GM23248 (cell line): ENCODE measurements at places on chromosomes 16 and 17.
A peak's percentile ranks its signal among the peaks of the same experiment; 100 is the strongest.

- no peak for DNase-seq
Measured at GRCh38 chr17:68805609-68806008, 149.6 kb downstream of the ABCA8 start.

DNA sequence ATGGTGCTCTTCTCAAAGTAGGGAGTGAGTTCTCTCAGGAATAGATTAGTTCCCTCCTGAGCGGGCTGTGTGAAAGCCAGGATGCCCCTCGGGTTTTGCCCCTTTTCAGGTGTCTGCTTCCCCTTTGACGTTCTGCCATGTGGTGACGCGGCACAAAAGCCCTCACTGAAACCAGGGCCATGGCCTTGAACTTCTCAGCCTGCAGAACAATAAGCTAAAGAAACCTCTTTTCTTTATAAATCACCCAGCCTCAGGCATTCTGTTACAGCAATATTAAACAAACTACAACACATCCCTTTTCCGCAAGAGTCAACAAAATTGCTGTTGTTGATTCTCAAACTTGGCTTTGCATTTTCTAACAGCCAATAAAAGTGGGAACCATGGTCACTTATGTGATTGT lies 15.5 kb upstream of the CACNG5 start:
- DNase-seq = no peak

DNA sequence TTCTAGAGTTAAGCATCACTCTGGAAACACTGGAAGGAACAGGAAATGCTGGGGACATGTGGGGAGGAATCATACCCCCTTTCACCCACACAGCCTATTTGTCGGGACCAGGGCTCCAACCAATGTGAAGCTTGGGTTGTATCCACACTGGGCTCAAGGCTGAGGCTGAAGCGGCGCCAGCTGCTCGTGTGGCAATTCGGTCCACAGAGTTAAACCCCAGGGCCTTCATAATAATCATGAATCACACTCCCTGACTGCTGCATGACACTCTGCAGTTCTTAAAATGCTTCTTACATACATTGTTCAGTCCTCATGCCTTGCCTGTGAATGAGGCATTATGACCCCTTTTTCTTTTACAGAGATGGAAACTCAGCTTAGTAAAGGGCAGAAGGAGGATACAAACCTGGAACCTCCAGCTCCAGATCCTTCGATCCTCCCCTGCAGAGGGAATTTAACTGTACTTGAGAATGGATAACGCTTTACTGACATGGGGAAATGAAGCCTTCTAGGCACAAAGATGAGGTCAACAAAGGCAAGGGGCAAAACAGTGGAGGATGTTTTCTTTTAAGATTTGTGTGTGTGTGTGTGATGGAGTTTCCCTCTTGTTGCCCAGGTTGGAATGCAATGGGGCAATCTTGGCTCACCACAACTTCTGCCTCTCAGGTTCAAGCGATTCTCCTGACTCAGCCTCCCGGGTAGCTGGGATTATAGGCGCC lies 72.7 kb downstream of the SOX9 start:
- peak; percentile 94 for DNase-seq

DNA sequence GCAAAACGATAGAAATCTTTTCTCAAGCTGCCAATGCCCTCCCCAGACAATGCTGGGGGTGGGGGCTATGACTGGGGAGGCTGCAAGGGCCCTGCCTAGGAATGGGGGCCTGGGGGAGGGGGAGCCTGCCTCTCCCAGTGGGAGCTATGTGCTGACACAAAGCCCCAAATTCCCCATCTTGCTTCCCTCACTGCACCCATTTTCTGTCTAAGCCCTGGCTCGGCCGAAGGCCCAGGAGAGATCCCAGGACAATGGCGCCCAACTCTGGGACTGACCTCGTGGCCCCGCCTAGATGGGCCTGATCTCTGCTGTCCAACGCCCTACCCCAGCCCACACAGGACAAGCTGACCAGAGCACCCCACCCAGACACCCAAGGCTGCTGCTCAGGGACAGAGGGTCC lies 11.1 kb upstream of the KCNJ12 start:
- DNase-seq = no peak

GRCh38 chr17:73098919-73099318 lies 6.4 kb upstream of the SLC39A11 start:
- DNase-seq = no peak

GRCh38 chr16:27665881-27666280 lies 115.9 kb downstream of the KATNIP start:
- no peak for DNase-seq

DNA sequence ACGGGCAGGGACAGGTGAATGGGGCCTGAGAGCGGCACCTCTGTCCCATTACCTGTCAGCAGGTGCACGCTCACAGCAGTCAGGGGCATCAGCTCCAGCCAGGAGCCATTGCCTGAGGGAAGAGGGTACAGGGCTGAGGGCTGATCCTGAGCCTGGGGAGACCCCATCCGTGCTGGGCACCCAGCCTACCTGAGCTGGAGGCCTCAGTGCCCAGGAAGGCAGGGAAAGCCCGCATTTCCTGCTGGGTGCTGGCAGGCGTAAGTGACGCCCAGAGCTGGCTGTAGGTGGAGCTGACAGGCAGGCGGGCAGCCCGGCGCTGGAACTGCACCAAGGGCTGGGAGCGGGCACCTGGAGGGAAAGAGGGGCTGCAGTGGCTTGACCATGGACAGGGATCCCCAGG lies 7.4 kb downstream of the FAM171A2 start:
- no peak for DNase-seq

- no peak for DNase-seq
Measured at GRCh38 chr16:87219287-87219909, 97.8 kb downstream of the C16orf95 start.

DNA sequence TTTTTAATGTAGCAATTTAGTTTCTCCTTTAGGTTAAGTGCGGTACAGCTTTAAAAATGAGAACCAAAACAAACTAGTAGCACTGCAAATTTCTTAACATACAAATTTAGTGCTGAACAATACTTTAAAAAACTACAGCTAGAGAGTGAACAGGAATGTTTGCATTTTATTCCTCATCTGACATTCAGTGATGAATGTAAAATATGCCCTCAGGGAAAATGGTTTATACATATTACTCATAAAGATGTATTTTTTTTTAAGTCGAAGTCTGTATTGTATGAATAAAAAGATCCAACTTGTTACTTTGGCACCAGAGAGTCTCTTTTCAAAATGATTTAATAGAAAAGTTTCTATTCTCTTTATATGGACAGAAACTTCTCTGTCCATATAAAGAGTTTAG lies 96.8 kb downstream of the BRIP1 start:
- DNase-seq = peak; percentile 32
